NCI-H2081 (cell line): ENCODE measurements at places on chromosomes 16 and 17.

- DNase-seq = no peak
Observed at GRCh38 chr17:57862694-57863667, 13.1 kb upstream of the MRPS23 start.

GRCh38 chr17:35692512-35693210 lies 38.8 kb upstream of the RASL10B start:
- no peak for DNase-seq

DNA sequence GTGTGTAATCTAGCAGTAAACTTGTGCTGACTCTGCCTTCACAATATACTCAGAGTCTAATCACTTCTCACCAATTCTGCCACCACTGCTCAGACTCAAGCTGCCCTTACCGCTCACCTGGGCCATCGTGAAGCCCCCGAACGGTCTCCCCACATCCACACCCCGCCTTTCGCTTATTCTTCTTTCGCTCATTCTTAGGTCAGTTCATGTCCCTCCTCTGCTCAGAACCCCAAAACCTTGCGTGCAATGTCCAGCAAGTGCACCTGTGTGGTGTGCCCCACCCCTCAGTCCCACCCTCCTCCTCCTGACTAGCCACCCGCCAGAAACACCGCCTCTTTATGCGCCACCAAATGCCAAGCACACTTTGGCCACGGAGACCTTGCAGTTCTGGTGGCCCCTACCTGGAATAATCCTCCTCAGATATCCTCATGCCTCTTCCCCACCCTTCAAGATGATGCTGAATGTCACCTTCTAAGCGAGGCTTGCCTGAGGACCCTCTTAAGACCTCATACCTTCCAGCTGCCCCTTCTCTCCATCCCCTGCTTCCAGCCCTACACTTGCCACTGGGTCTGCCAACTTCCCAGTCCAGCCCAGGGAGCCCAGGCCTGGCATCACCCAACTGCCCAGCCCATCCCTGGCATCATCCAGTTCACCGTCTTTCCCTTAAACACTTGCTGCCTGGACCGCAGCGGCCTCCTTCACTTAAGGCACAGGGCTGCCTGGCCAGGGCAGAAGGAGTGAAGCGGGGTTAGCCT lies 34.3 kb upstream of the RBFOX3 start:
- DNase-seq = no peak

GRCh38 chr16:16915771-16916170 lies 536.8 kb downstream of the NPIPA7 start:
- no peak for DNase-seq

DNA sequence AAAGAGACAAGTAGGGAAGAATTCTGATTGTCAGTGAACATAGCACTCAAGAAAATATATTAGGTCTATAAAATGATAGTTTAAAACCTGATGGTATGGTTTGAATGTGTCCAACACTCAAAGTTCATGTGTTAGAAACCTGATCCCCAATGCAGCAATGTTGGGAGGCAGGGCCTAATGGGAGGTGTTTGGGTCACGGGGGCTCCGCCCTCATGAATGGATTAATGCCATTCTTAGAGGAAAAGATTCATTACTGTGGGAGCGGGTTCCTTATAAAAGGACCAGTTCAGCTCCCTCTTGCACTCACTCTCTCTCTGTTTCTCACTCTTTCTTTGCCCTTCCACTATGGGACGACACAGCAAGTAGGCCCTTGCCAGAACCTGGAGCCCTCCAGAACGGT lies 41.5 kb upstream of the SLC47A1 start:
- DNase-seq = no peak

- no peak for DNase-seq
Observed at GRCh38 chr16:55955424-55955823, 80.3 kb upstream of the CES5A start.

DNA sequence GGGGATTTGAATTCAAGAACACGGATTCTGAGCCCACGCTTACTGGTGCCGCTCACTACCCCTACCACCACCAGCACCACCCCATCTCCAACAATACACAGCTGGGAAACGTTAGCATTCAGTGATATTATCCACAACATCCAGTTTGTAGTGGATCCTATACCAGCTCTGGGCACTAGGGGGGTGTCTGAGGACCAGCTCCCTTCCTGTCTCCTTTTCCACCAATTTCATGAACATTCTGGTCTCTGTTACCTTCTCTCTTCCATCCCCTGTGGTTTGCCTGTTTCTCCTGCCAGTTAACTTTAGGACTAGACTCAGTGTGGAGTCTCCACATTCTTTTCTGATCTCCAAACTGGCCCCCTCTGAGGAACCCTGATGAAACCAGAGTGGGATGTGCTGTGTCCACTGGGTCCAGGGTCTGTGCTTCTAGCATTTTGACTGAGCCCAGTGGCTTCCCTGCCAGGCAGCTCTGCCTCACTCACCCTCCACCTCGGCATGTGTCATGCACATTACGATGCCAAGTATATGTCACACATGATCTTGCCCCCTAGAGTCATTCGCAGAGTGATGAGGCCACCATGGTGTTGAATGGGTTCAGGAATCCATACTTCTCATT lies 187.0 kb upstream of the CDH13 start:
- DNase-seq = no peak

DNA sequence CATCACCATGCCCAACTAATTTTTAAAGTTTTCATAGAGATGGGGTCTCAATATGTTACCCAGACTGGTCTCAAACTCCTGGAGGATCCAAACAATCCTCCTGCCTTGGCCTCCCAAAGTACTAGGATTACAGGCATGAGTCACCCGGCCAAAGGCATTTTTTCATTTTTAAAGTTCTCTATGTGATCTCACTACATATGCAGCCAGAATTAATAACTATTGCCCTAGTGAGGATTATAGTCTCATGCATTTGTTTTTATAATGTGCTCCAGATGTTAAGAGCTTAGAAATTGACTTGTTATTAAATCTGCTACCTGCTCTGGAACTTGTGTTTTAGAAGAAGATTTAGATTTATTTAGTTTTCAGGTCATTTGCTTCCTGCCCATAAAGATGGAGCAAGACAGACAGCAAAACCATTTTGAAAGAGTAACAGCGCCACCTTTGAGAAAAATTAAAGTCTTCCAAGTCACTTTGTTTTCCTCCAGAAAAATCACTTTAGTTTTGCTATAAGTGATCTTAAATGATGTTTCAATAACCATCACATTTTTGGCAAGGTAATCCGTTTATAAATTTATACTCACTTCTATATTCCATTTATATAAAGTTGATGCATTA lies 79.5 kb downstream of the CA4 start:
- peak; percentile 43 for DNase-seq

DNA sequence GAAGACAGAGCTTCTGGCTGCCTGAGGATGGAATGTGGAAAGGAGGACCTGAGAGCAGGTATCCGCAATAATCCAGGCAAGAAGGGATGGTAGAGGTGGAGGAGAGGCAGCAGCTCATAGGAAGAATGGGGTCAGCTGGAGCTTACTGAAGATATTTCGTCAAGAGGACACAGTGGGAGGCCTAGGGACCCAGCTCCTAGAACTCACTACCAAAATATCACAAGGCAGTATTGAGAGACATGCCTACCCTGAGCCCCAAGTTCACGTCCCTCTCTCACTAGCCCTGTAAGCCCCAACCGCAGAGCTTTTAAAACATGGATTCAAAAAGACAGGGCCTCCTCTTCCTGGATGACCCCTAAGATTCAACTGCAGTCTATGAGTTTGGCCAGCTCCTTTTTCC lies 14.2 kb upstream of the CCL8 start:
- DNase-seq = no peak

- DNase-seq = no peak
Observed at GRCh38 chr16:74578433-74578832, 28.5 kb downstream of the GLG1 start.

- no peak for DNase-seq
Observed at GRCh38 chr16:81415751-81416150, 28.9 kb upstream of the CMIP start.

- no peak for DNase-seq
Observed at GRCh38 chr17:59413014-59413766, 81.7 kb downstream of the YPEL2 start.

- no peak for DNase-seq
Observed at GRCh38 chr17:36632916-36633771, 31.8 kb downstream of the MRM1 start.

GRCh38 chr17:53193044-53193443 lies 629.7 kb upstream of the KIF2B start:
- DNase-seq = no peak

- DNase-seq = no peak
Observed at GRCh38 chr17:67056746-67057490, 12.6 kb downstream of the CACNG1 start.

DNA sequence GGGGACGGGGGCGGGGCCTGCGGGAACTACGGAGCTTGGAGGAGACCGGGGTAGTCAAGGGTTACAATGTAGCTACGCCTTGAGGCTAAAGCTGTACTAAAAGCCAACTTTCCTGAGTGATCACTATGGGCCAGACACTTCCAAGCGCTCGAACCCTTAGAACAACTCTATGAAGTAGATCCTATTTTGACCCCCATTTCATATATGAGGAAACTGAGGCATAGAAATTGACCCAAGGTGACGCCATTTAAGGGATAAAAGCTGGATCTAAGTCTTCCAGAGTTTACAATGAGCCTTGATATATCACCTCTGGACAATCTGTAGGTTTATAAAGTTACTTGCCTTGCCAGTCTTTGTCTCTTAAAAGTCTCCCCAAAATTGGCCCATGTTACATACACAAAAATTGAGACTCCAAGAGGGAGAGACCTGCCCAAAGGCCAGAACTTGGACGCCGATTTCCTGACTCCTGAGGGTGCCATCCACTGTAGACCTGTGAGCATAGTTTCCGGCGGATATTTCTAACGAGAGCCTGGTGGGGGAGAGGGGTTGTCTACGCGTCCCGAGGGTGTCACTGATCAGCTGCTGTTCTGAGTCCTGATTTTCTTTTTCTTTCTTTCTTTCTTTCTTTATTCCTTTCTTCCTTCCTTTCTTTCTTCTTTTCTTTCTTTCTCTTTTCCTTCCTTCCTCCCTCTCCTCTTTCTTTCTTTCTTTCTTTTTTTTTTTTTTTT lies 555 bp upstream of the NCBP3 start:
- DNase-seq = no peak

GRCh38 chr16:69712277-69712676 lies 14.1 kb downstream of the NQO1 start:
- no peak for DNase-seq

GRCh38 chr17:69450131-69450530 lies 35.6 kb downstream of the MAP2K6 start:
- DNase-seq = no peak

GRCh38 chr17:9038380-9038779 lies 17.1 kb downstream of the NTN1 start:
- DNase-seq = no peak

- no peak for DNase-seq
Observed at GRCh38 chr16:25951999-25952398, 260.2 kb downstream of the HS3ST4 start.

DNA sequence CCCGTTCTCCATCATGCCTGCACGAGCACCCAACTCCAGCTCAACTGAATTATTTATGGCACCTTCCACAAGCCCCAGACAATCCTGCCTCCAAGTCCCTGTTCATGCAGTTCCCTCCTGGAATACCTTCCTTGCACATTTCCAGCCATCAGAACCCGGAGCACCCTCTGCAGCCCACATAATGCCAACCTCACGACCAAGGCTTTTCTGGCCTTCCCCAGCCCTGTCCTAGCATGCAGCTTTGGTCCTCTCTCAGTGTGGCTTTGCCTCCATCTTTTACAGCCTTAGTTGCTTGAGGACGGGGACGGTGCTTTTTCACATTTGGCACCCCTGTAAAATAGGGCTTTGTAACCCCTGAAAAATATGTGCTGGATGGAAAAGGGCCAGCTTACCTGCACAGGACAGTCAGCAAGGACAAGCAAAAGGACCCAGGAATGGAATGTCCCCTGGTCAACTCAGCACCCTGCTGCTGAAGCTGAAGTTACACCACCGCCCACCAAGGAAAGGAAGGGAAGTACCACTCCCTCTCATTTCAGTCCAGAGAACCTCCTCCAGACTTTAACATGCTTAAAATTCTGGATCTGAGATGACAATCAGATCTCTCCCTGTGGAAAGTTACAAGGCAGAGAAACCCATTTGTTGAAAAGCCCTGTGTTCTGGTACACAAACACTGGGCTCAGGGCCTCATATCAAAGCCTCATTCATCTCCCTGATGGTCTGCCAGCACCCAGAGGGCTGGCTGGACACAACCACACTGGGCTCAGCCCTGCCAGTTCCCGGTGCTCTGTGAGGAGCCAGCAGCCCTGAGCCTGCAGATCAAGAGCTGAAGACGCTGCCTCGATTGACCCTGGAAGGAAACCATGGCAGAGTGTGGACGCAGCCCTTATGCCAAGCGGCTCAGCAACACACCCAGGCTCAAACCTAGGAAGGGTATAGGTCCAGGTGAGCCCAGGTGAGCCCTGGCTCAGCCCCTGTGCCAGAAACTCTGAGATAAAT lies 2.9 kb downstream of the SLC39A11 start:
- no peak for DNase-seq

DNA sequence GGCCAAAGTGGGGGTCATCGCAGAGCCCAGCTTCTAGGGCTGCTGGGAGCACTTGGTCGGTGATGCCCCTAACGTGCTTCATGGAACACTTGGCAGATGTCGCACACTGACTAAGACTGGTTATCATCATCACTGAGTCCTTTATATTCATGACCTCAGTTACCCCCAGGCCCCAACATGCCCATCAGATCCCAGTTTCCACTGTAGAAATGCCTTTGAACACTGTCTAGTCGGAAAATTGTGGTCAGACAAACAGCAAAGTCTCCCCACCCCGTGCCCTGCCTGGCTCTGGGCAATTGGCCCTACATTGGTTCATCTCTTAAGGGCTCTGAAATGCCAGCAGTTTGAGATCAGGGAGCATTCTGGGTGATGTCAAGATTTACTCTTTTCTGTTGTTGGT lies 51.3 kb downstream of the NKD1 start:
- no peak for DNase-seq
